ENCODE measurements at places on chromosomes 12 and 14. TPM values are rescaled to one million over a fixed set of nuclear protein-coding genes. Genes with fewer than 3 reads are reported as not detected.
A peak's percentile ranks its signal among the peaks of the same experiment; 100 is the strongest.

DNA sequence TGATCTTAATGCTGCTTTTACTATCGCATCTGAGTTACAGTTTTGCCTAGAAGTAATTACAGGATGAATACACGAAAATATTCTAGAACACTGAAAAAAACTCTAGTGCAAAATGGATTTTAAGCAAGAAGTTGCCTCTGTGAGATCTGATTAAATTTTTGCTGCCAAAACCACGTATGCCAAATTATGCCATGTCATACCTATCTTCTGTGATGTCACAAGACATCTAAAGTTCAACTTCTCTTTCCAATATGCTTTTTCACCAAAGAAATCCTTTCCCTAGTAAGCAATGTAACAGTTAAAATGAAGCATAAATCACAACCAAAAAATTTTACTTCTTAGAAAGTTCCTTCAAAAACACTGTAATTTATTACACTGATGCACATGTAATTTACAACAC, 39.6 kb downstream of the HECTD4 start:
- DNase-seq = no peak
- peaks cover 7% of the 10 kb centered on the region for H3K4me1 ChIP-seq

The RIMBP2 gene
- total RNA-seq = not detected

The CLEC4D gene
- not detected for total RNA-seq

The EPS8 gene
- 2.4 TPM for total RNA-seq

The IRF2BPL gene
- total RNA-seq = 29.9 TPM

The A2ML1 gene
- total RNA-seq = not detected

DNA sequence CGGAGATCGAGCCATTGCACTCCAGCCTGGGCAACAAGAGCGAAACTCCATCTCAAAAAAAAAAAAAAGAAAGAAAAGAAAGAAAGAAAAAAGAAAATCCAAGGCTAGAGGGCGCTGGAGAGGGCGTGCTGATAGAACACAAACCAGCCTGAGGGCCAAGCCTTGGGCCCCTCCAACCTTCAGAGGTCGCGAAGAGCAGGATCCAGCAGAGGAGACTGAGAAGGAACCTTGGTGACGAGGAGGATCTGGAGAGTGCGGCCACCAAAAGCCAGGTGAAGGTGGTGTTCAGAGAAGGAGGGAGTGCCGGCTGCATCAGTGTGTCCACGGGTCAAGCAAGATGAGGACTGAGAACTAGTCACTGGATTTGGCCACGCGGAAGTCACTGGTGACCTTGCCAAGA, 4.1 kb upstream of the DYNC1H1 start:
- H3K4me3 ChIP-seq = no peak overlapping the region
- H3K27me3 ChIP-seq = no peaks in the 10 kb centered on the region
- peaks cover 25% of the 10 kb centered on the region for H3K4me1 ChIP-seq
- peak overlapping the region; percentile 9 for H3K27ac ChIP-seq
- peak; percentile 45 for DNase-seq

DNA sequence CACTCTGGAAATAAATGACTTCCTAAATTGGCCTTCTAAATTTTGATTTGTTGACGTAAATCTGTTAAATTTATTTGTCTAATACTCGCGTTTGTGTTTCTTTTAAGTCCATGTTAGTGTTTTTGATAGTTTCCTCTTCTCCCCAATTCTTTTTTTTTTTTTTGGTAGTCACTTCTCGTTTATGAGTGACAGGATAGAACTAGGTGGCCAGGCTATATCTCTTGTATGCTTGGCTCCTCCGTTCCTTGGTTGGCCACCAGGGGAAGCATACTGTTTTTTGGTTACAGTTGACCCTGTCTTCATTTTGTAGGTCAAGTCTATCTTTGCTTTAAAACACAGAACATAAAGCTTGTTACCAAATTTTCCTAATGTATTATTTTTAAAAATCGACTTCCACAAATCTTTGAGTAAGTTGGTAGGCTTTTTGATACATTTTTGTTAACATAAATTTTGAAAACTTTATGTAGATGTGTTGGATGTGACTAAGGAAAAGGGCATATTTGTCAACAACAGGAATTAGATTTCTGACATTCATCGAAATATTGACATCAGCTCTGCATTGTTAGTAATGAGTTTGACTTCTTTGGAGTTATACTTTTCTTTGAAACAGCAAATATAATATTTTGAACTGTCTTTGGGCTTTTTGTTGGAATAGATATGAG, 2.2 kb downstream of the RCOR1 start:
- DNase-seq = peak; percentile 74
- H3K27ac ChIP-seq = peak overlapping the region; percentile 77
- H3K36me3 ChIP-seq = peaks cover 12% of the 10 kb centered on the region
- no peaks in the 10 kb centered on the region for H3K27me3 ChIP-seq

DNA sequence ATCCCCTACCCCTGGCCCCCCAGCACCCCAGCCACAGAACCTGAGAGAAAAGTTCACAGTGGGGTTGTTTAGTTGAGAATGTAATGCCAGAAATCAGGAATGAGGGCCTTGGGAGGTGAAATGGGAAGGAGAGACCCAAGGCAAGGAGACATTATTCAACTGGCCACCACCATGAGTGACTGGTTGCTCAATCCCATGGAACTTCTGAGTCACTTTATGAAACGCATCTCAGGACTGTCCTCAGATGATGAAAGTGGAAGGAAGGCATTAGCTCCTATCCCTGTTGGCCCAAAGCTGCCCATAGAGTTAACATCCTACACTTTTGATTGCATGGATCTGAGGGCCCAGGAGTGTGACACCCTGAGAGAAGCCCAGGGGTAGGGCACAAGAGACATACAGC, 25.4 kb upstream of the TCL1A start:
- no peak for DNase-seq
- peaks cover 7% of the 10 kb centered on the region for H3K4me1 ChIP-seq
- peaks cover 5% of the 10 kb centered on the region for H3K27me3 ChIP-seq
- peaks cover 5% of the 10 kb centered on the region for H3K36me3 ChIP-seq
- H3K4me3 ChIP-seq = no peak overlapping the region

DNA sequence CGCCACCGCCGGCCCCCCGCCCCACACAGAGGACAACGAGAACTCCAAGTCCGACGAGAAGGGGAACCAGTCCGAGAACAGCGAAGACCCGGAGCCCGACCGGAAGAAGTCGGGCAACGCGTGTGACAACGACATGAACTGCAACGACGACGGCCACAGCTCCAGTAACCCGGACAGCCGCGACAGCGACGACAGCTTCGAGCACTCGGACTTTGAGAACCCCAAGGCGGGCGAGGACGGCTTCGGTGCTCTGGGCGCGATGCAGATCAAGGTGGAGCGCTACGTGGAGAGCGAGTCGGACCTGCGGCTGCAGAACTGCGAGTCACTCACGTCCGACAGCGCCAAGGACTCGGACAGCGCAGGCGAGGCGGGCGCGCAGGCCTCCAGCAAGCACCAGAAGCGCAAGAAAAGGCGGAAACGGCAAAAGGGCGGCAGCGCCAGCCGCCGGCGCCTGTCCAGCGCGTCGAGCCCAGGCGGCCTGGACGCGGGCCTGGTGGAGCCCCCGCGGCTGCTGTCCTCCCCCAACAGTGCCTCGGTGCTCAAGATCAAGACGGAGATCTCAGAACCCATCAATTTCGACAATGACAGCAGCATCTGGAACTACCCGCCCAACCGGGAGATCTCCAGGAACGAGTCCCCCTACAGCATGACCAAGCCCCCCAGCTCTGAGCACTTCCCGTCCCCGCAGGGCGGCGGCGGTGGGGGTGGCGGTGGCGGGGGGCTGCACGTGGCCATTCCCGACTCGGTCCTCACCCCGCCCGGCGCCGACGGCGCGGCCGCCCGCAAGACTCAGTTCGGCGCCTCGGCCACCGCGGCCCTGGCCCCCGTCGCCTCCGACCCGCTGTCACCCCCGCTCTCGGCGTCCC, 150.9 kb downstream of the EGLN3 start:
- H3K27ac ChIP-seq = no peak overlapping the region
- no peak for DNase-seq
- no peak overlapping the region for H3K4me3 ChIP-seq
- peaks cover 3% of the 10 kb centered on the region for H3K4me1 ChIP-seq
- H3K27me3 ChIP-seq = peaks cover 50% of the 10 kb centered on the region

- no peaks in the 10 kb centered on the region for H3K4me1 ChIP-seq
- no peaks in the 10 kb centered on the region for H3K36me3 ChIP-seq
- H3K27ac ChIP-seq = no peak overlapping the region
- H3K27me3 ChIP-seq = no peaks in the 10 kb centered on the region
- H3K4me3 ChIP-seq = no peak overlapping the region
These were observed 37.9 kb downstream of the KICS2 start for GRCh38 chr12:64184216-64184615.

DNA sequence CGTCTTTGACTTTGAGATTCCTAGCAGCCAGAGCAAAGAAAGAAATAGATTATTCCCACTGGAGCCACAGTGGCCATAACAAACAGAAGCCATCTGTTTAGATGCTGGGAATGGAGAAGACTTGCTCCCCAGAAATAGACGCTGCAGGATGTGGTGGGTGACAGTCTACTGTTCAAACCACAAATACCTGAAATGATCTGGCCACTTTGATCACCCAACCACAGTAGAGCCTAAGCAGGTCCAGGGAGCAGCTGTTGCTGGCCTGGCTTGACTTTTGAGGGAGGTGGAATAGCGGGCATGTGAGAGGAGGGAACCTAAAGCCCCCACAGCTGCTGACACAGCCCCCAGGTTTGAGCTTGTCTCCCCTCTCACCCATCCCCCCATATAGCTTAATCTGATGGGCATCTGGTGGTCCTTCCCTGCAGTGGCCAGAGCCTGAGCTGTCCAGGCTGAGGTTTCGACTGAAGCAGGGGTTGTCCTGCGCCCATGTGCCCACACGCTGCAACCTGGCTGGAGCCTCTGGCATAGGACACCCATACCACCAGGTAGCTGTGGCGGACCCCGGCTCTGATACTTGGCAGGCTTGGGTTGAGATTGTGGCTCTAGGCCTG, 38.7 kb downstream of the SH2B3 start:
- peak; percentile 59 for DNase-seq
- peak overlapping the region; percentile 88 for H3K27ac ChIP-seq
- H3K4me3 ChIP-seq = peak overlapping the region; percentile 35
- H3K27me3 ChIP-seq = no peaks in the 10 kb centered on the region
- peaks cover 75% of the 10 kb centered on the region for H3K4me1 ChIP-seq

The M6PR gene
- 181 TPM for total RNA-seq

The C14orf132 gene
- total RNA-seq = 1.2 TPM

DNA sequence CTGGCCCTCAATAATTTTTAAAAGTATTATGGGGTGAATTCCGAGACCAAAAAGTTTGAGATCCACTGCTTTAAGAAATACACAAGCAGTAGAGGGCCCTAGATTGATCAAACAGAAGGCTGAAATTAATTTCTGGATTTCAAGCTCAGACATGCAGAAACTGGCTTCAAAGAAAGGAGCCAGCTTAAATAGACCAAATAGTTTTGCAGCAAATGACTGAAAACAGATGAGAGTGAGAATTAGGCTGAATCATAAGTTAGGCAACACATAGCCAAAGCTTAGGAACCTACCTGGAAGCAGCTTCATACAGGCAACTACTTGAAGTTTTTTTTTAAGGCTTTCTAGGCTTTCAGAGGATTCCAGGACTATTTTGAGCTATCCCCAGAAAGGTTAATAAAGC, 12.4 kb downstream of the ATF7 start:
- no peak for DNase-seq
- H3K4me3 ChIP-seq = no peak overlapping the region
- peaks cover 28% of the 10 kb centered on the region for H3K4me1 ChIP-seq
- no peaks in the 10 kb centered on the region for H3K27me3 ChIP-seq

DNA sequence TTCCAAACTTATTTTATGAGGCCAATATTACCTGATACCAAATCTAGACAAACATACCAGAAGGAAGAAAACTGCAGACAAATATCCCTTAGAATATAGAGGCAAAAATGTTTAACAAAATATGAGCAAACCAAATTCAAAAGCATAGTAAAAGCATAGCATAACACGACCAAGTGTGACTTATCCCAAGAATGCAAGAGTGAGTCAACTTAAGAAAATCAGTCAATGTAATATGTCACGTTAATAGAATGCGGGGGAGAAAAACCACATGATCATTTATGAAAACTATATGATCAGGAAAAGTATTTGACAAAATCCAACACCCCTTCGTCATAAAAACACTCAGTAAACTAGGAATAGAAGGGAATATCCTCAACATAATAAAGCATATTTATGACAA, 217.3 kb downstream of the ADGRD1 start:
- no peaks in the 10 kb centered on the region for H3K4me1 ChIP-seq
- H3K36me3 ChIP-seq = no peaks in the 10 kb centered on the region
- H3K4me3 ChIP-seq = no peak overlapping the region
- peaks cover 13% of the 10 kb centered on the region for H3K27me3 ChIP-seq
- DNase-seq = no peak
- H3K27ac ChIP-seq = no peak overlapping the region

- no peak overlapping the region for H3K4me3 ChIP-seq
- no peaks in the 10 kb centered on the region for H3K27me3 ChIP-seq
- no peak for DNase-seq
- H3K27ac ChIP-seq = no peak overlapping the region
- H3K4me1 ChIP-seq = no peaks in the 10 kb centered on the region
These were observed 33.6 kb downstream of the SDR9C7 start for GRCh38 chr12:56900583-56900982.

- H3K4me3 ChIP-seq = no peak overlapping the region
- no peak overlapping the region for H3K27ac ChIP-seq
- DNase-seq = no peak
- no peaks in the 10 kb centered on the region for H3K36me3 ChIP-seq
- H3K27me3 ChIP-seq = no peaks in the 10 kb centered on the region
These were observed 79.6 kb downstream of the WDR20 start for GRCh38 chr14:102219316-102219715.

The P2RX2 gene
- total RNA-seq = not detected

GRCh38 chr12:45745861-45746277, 16.4 kb downstream of the ARID2 start:
- H3K4me1 ChIP-seq = peaks cover 40% of the 10 kb centered on the region
- no peak overlapping the region for H3K4me3 ChIP-seq
- no peaks in the 10 kb centered on the region for H3K27me3 ChIP-seq
- no peak for DNase-seq
- no peak overlapping the region for H3K27ac ChIP-seq
- H3K36me3 ChIP-seq = peaks cover 49% of the 10 kb centered on the region

GRCh38 chr12:70849265-70849960, 71.1 kb downstream of the PTPRR start:
- H3K27me3 ChIP-seq = no peaks in the 10 kb centered on the region
- no peak overlapping the region for H3K27ac ChIP-seq
- H3K4me1 ChIP-seq = no peaks in the 10 kb centered on the region

GRCh38 chr14:73627151-73627558, 14.8 kb downstream of the ACOT6 start:
- H3K27ac ChIP-seq = no peak overlapping the region
- no peaks in the 10 kb centered on the region for H3K36me3 ChIP-seq
- peaks cover 4% of the 10 kb centered on the region for H3K27me3 ChIP-seq
- H3K4me3 ChIP-seq = no peak overlapping the region

DNA sequence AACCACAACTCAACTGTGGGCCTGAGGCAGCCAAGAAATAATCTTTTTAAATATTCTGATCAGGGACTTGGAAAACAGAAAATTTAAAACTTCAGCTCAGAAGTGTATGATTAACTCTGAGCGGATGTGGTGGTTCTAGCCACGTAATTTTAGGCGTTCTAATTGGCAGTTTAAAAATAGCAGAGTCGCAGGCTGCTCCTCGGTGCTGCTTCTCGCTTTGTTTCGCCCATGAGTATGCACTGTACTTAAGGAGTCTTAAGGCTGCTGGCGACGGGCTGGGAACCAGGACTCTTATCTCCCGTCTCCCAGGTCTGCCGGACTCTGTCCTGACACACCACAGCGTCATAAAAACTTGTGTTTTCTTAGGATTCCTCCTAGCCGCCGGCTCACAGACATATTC, 113.4 kb upstream of the PELI2 start:
- peaks cover 10% of the 10 kb centered on the region for H3K36me3 ChIP-seq
- peaks cover 70% of the 10 kb centered on the region for H3K27me3 ChIP-seq
- no peak overlapping the region for H3K4me3 ChIP-seq
- H3K4me1 ChIP-seq = peaks cover 34% of the 10 kb centered on the region
- no peak overlapping the region for H3K27ac ChIP-seq
